ENCODE measurements at places on chromosomes 5 and 9.
A peak's percentile ranks its signal among the peaks of the same experiment; 100 is the strongest.

GRCh38 chr9:134966697-134967546 lies 49.2 kb upstream of the FCN1 start:
- no peak for DNase-seq

DNA sequence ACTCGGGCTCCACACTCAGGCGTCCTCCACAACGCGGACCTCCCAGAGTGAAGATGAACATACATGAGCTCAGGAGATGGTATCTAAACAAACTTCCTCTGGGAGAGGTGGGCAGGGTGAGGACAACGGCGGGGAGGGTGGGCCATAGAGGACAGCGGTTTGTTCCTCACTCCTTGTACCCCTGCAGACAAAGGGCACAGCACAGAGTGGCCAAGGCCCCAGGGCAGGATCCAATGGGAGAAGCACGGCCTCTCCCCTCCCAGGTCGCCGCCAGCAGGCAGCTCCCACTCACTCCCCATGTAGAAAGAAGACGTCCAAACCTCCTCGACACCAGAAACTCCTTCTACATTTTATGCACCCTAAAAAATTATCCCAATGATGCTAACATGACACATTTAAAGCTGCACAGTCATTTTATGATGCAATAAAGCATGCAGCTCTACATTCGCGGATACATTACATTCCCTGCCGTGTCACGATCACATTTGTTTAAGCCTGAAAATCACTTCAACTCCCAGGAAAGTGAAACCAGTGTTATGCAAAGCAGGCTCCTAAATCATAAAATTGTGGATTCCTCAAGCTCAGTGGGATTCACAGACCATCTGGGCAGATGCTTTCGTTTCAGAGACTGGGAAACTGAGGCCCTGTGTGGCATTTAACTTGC lies 87.5 kb upstream of the SARDH start:
- DNase-seq, result no peak

DNA sequence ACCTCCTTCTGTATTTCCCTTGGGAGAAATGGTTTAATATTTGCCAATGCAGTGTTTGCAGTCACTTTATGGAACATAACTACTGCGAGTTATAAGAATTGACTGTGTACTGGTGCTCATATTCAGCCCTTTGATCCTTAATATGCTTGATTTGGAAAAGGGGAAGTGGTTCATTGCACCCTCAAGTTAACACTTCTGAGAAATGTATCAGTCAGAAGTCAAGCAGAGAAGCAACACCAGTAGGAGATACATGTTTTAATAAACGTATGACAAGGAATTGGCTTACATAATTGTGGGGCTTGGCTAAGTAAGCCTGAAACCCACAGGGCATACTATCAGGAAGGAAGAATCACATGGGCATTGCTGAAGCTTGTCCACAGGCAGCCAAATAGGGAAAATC lies 131.0 kb upstream of the SPRY4 start:
- no peak for DNase-seq

DNA sequence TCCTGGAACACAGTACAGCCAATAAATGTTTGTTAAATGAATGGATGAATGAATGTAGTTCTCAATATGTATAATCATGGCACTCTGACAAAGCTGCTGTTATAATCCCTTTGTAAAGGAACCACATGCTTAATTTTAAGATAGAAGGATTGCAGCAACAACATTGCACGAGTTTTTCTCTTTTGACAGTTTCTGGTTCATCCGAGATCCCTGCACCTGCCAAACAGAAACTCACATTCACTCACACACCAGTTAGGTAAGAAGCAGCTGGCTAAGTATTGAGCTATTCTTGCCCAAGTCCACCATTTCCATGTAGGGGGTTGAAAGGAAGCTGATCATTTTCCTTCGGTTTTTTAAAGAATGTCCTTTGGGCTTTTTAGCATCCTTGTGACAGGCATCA lies 133.7 kb upstream of the MAP1B start:
- DNase-seq, result no peak

DNA sequence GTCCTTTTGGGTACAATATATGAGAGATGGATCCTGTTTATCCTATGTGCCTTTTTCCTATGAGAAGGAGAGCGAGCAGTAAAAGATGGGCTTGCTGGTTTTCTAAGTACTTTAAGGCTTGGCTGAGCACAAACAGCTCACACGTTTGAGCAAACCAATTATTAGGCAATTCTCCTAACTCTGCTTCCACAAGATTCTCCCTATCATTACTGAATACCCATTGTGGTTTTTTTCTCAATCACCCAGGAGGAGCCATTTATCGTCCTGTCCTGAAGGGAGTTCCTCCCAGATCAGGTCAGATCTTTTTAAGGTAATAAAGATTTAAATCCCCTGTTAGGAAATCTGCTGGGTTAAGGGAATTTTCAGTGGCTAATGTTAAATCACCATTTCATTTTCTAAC lies 19.4 kb upstream of the C1QTNF3 start:
- no peak for DNase-seq

- no peak for DNase-seq
Observed at GRCh38 chr5:139312075-139312474, 18.5 kb downstream of the MATR3 start.

GRCh38 chr9:27534131-27534530 lies 4.5 kb upstream of the MOB3B start:
- DNase-seq, result no peak

DNA sequence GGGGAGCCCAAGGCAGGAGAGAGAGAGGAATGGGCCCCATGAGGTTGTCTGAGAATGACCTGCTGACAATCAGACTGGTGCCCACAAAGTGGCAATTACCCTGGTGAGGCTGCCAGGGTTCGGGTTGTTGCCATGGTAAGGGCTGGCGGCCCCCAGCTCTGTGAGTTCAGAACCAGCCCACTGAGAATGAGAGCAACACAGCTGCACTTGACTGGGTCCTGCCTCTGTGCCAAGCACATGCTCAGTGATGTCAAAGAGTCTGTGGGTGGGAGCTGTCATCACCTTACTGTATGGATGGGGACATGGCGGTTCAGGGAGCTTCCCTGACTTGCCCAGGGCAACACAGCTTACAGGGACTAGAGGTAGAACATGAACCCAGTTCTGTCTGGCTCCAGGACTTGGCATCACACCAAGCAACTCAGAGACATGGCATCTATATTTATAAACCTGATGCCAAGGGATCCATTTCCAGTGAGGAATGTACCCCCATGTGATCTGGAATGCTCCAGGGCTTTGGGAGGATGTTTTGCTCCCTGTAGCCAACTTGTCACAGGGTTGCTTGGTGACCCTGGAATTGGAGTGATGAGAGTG lies 38.2 kb upstream of the TEX48 start:
- DNase-seq, result no peak

GRCh38 chr5:5315068-5315980 lies 107.2 kb upstream of the ICE1 start:
- no peak for DNase-seq

DNA sequence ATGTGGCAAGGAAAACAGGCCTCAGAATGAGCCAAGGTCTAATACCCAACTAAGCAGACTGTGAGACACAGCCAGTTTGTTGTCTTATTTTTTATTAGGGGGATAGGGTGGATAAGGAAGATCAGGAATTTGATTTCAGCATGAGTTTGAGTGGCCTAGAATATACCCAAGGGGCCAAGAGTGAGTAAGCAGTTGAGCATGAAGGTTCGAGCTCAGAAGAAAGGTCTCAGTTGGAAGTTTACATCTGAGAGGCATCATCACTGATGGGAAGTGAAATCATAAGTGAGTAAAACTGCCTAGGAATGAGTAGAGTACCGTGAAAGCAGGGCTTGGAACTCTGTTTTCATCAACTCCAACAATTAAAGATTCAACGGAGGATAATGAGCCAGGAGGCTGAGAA lies 12.6 kb downstream of the PSMD5 start:
- no peak for DNase-seq

GRCh38 chr5:139470821-139471300 lies at the start of gene SMIM33:
Gene SMIM33 (plus strand): TSS chr5:139471004. CDS start chr5:139471122, 118 bp downstream.
- DNase-seq, result peak; percentile 67

DNA sequence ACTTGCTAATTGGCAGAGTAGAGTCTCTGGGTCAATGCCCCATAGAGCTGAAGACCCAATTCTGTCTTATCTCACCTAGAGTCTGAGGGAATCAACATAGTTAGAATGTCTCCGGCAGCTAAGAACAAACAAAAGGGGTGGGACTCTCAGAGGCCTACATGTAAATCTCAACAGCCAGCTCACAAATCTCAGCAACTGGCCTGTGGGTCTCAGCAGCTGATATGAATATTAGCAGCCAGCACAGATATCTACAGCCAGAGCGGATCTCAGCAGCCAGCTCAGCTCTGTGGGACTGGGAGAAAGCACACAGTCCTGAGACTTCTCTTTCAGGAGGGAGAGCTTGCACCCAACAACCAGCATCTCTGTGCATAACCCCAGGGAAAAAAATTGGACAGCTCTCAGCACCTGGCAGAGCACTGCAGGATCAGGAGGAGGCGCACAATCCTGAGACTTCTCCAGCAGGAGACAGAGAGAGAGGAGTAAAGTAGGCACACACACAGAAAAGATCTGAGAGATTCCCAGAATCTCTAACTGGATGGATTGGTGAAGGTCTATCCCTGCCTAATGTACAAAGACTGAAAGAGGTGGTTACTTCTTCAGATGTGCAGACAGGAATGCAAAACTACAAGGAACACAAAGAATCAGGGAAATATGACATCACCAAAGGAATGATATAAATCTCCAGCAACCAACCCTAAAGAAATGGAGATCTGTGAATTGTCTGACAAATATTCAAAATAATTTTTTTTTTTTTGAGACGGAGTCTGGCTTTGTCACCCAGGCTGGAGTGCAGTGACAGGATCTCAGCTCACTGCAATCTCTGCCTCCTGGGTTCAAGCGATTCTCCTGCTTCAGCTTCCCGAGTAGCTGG lies 29.2 kb downstream of the KLF4 start:
- DNase-seq, result no peak

GRCh38 chr5:40717281-40717680 lies 37.6 kb downstream of the PTGER4 start:
- DNase-seq, result no peak

GRCh38 chr5:26872337-26872736 lies 166.0 kb downstream of the CDH9 start:
- no peak for DNase-seq

GRCh38 chr5:76576450-76576849 lies 46.8 kb downstream of the F2RL2 start:
- DNase-seq, result no peak

DNA sequence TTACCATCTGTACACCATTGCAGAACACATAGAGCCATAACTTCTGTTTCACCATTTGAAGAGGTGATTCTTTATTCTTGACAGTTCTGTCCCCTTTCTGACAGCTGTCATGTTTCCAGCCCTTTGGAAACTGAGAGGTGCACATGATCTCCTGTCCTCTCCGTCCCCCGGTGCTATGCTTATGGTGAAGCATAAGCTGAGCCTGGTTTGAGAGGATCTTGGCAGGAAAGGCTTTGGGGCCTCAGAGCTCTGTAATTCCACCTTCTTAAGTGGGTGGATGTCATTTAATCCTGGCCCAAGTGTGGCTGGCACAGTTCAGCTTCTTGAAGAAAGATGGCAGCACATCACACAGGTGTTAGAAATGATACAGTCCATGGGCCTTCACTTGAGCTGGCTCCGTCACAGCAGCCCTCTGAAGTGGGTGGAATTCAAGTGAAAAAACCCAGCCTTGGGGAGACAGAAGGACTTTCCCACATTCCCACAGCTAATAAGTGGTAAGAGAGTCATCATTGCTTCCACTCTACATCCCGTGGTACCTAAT lies 30.7 kb upstream of the GRPEL2 start:
- no peak for DNase-seq

GRCh38 chr5:41790038-41790776 lies 80.0 kb downstream of the OXCT1 start:
- DNase-seq, result no peak

- no peak for DNase-seq
Observed at GRCh38 chr5:10451137-10451824, 9.6 kb downstream of the ROPN1L start.

GRCh38 chr9:16150501-16150900 lies 597.7 kb downstream of the CCDC171 start:
- no peak for DNase-seq

DNA sequence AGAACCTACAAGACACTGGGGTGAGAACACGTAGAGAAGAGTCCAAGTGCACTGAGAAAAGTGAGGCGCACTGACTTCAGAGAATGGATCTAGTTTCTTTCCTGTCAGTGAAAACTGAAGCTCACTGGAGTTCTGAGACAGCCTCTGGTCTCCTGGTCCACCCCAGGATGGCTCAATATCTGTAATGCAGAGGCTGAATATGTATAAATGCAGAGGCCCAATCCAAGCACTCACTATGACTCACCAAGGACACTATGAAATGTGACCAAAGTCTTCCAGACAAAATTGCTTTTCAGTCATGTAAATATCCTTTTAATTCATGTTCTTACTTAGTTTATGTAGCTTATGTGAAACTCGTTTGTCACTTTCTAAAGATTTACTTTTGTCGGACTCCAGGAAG lies 53.8 kb downstream of the NFIB start:
- DNase-seq, result no peak

- no peak for DNase-seq
Observed at GRCh38 chr5:87430863-87431457, 18.2 kb upstream of the CCNH start.

DNA sequence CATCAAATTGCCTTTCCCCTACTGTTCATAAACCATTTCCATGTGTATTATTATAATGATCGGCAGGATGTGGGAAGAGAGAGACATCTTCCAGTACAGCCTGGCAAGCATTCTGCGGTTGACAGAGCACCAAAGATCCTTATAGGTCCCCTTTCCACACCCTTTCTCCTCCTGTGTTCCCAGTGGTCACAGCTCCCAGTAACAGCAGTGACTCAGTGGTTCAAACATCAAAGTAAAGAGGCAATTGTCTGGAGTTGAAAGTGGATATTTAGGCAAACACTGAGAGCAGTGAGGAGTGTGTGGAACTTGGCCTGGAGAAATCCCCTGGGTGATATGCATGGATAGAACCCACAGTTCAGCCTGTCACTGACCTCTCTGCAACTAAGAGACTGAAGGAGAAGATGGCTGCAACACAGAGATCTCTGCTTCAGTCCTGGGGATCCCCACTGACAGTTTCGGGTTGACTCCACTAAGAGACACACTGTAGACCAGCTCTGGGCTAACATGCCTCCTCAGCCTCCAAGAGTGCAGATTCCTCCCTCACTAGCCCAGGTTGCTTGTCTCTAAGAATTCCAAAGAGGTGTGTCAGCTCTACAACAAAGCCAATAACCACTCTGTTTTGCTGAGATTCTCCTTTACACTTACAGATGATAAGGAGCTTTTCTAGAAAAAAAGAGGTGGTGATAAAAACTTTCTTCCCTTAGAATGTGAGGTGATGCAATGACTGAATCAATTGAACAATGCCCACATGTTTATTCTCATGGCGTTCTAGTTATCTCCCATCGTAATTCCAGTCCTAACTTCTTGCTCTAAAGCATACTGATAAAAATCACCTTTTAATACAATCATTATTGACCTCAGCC lies 94.4 kb upstream of the IL6ST start:
- no peak for DNase-seq

- DNase-seq, result no peak
Observed at GRCh38 chr5:139562847-139563246, 1.7 kb downstream of the UBE2D2 start.
